ENCODE measurements at places on chromosomes 4 and X.

GRCh38 chr4:38099908-38100407 lies 139.8 kb downstream of the PTTG2 start:
- DNase-seq = no peak

GRCh38 chr4:93659629-93660028 lies 168.9 kb upstream of the ATOH1 start:
- DNase-seq = no peak

- no peak for DNase-seq
Measured at GRCh38 chrX:137432609-137433008, 133.3 kb upstream of the ZIC3 start.

DNA sequence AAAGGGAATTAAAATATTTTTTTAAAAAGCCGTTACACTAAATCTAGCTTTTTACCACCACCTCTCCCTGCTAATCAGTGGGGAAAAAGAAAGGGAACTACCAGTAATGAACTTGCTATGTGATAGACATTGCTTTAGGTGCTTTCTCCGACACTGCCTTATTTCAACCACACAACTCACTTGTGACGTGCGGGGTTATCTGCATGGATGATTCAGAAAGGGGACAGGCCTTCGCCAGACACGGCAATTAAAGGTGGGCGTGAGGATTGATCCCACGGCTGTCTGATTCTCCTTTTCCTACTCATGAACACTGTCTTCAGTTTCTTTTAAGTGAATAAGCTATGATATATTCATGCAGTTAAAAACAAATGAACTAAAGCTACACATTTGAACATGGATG lies 882 bp upstream of the CXCR3 start:
- DNase-seq = no peak

DNA sequence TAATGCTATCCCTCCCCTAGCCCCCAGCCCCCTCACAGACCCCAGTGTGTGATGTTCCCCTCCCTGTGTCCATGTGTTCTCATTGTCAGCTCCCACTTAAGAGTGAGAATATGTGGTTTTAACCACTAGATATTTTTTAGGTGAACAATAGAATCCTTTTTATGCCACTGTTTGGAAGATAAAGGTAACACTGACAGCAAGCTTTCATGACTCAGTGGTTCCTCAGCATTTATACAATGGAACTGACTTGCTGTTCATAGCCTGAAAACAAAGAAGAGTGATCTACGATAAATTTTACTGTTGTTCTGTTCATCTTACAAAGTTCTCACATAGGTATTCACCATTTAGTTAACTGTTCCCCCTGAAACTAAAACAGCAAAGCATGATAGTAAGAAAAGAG lies 147.8 kb downstream of the ARHGAP10 start:
- no peak for DNase-seq

DNA sequence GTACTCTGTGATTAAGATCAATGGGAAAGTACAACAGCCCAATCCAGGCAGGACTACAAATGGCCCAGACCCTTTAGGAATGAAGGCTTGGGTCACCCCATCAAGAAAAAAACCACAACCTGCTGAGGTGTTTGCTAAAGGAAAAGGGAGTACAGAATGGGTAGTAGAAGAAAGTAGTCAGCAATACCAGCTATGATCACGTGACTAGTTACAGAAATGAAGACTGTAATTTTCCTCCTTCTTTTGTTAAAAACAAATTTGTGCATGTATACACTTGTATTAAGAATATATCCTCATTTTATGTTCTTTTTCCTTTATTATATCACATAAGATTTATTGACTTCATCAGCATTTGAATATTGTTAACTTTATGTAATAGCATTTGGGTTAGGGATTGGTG lies 160.1 kb upstream of the TBX22 start:
- DNase-seq = no peak

DNA sequence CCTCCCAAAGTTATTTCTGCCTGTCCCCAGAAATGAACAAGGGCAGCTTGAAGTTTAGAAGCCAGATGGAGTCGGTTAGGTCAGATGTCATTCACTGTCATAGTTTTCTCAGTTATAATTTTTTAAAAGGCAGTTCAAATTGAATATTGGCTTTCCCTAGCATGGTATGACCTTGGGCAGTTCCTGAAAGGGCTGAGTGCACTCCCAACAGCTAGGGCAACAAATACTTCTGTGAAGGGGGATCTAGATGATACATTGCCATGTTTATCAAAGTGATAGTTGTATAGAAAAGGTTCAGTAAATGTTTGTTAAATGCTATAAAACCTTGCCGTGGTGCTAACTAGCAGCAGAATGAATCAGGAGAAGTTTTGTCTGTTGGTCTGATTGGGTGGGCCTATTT lies 938.1 kb upstream of the GRIA3 start:
- DNase-seq = no peak

- no peak for DNase-seq
Measured at GRCh38 chr4:87049508-87049907, 114.7 kb downstream of the AFF1 start.

DNA sequence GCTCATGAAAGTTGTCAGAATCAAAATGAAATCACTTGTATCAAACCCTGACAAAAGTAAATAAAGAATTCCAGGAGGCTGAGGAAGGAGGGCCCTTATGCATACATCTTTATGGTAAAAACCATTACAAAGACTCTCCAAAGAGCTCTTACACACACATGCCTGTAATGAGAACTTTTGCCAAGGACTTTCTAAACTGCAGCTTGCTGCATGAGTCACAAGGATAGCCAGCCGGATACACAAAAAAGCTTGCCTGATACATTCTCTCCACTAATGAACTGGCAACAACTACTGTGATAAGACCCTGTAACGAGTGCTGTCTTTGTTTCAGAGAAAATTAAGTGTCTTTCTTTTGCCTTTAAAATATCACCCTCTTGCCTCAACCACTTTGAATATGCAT lies 618.1 kb downstream of the PPP4R3C start:
- no peak for DNase-seq

DNA sequence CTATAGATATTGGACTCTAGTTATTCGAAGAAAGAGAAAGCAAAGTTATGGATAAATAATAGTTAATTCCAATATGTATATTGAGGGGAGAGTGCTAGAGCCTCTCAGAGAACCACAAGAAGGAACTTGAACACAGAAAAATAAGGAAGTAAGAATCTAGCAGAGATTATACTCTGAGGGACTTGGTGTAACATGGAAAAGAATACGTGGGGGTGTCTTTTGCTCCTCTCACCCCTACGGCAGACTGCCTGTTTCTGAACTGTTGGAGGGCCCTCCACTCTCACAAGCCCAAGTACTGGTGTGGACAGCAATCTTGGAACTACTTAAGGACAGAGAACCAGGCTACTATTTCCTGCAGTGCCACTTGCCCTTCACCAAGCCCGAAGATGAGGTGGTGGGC lies 1174.4 kb upstream of the PCDH10 start:
- no peak for DNase-seq

- no peak for DNase-seq
Measured at GRCh38 chr4:36439556-36439955, 158.1 kb downstream of the DTHD1 start.

DNA sequence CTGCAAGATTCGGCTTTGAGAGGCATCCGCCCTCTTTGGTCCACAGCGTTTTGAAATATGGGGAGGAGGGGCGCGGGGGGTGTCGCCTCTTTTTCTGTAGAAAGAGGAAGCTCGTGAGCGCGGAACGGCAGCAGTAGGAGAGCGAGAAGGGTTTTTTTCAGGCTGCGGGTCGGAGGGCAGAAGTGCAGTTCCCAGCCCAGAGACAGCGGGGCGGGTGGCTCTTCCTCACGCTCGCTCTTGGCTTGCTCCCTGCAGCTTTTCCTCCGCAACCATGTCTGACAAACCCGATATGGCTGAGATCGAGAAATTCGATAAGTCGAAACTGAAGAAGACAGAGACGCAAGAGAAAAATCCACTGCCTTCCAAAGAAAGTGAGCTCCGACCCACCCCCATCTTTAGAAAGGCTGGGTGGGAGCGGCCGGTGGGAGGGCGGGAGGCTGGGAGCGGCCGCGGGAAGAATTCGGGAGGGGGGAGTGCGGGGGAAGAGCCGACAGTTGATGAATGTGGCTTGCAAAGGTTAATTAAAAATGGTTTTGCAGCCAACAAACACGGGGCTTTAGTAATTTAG lies 1.2 kb downstream of the TMSB4X start:
- peak; percentile 2 for DNase-seq

- DNase-seq = no peak
Measured at GRCh38 chrX:20053537-20053936, 62.7 kb upstream of the BCLAF3 start.

- DNase-seq = no peak
Measured at GRCh38 chr4:165874072-165874790, 1.2 kb downstream of the TLL1 start.

DNA sequence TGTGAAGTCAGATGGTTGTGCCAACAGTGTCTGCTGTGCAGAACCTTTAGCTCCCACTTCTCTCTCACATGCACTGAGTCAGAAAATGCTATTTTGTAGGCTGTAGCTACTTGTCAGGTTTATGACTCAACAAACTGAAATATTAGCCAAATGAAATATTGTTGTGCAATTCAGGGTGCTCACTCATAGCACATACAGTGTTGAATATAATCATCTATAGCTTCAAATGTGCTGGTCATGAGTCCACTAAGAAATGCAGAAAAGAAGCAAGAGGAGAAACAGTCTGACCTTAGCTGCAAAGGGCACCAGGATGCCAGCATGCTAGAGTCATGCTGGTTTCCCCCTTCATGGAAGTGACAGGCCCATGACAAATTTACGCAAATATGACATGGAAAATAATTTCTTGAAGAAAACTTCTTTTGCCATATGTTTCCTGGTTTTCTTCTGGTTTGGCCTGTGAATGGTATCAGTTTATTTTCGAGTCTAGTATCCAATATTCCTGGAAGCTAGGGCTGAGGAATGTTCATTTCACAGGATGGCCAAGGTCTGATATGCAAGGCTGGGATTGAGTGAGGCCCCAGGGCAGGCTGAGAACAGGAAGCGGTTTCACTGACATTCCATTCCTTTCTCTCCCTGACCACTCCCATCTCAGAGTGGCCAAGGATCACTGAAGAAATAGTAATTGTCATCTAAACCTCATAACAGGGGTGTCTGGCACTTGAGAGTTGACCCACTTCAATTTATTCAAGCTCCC lies 10.3 kb upstream of the CXCL2 start:
- DNase-seq = no peak

DNA sequence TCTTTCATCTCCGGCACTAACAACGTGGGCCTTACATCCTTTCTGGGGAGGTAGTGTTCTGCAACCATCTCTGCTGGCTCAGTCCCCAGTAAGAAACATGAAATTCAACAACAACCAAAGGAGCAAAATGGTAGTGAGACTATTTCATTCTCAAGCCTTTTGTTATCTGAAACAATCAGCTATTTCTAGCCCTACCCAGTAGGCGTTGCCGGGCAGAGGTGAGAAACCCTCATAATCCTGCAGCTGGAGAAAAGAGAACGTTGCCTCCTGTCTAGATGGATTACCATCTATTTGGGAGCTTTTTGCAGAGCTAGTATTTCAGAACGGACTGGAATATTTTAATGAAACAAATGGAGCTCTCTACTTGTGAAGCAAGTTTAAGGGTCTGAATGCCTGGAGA lies 66.4 kb upstream of the GPR174 start:
- no peak for DNase-seq

GRCh38 chr4:181971973-181972372 lies 271.2 kb upstream of the TENM3 start:
- DNase-seq = no peak

DNA sequence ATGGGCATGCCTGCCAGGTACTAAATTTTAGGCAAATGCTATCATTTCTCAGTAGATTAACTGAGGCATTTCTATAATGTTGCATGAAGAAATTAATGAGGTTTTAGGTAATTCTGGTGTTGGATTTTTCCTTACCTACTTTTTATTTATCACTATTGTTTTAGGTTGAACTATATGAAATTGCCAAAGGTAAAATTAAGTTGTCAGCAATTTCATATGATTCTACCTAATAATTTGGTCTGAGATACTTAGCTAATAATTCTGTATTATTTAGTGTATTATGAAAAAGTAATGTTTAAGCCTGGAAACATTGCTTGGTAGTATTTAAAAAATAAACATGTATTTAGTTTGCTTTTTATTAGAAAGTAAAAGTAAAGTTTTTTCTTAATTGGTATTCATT lies 22.7 kb downstream of the SLC4A4 start:
- DNase-seq = no peak

DNA sequence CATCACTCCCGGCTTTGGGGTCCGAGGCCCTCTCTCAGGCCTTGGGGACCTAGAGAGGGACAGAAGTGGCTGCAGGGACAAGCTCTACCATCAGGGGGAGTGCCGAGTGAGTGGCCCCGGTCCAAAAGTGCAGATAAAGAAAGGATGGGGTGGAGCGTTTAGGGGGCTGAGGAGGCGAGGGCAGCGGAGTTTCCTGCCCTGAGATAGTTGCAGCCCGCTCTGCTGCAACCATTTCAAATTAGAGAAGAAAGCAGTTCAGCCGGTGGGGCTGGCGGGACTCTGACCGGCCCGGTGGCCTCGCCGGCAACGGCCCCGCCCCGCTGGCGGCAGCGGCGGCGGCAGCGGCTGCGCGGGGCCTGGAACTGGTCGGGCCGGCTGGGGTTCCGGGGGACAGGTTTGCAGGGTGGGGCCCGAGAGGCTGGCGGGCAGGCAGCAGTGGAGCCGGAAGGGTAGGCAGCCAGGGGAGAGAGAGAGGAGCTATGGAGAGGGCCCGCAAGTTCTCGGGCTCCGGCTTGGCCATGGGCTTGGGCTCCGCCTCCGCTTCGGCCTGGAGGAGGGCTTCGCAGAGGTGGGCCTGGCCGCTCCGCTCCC lies 7.6 kb downstream of the DLG3 start:
- DNase-seq = peak; percentile 12

- no peak for DNase-seq
Measured at GRCh38 chrX:113980953-113981352, 602.9 kb upstream of the HTR2C start.

DNA sequence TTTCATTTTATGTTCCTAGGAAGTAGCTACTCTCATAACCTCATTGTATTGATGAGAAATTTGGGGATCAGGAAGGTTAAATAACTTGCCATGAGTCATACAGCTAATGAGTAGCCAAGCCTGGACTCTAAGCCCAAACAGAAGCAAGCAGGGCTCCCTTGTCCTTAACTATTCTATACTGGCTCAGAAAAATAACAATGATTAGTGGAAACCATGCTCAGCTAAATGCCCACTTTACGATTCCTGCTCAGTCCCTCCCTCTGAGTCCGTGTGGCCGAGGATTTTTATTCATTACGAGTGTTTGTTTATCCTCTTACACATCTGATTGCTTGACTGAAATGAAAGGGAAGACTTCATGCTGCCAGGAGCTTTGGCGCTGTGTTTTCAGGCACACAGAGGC lies 100.9 kb downstream of the SLC34A2 start:
- DNase-seq = no peak

- no peak for DNase-seq
Measured at GRCh38 chrX:119105826-119106225, 21.8 kb downstream of the KIAA1210 start.

All from activated CD4-positive, CD25-positive, alpha-beta regulatory T cell (primary cell).